ENCODE measurements at places on chromosomes 16 and 17.
A peak's percentile ranks its signal among the peaks of the same experiment; 100 is the strongest.

- DNase-seq = no peak
Measured at GRCh38 chr17:59151591-59151990, 3.4 kb downstream of the SKA2 start.

- DNase-seq = no peak
Measured at GRCh38 chr17:19268611-19269010, 31.4 kb downstream of the EPN2 start.

- DNase-seq = no peak
Measured at GRCh38 chr17:67400193-67400592, 23.1 kb downstream of the PITPNC1 start.

DNA sequence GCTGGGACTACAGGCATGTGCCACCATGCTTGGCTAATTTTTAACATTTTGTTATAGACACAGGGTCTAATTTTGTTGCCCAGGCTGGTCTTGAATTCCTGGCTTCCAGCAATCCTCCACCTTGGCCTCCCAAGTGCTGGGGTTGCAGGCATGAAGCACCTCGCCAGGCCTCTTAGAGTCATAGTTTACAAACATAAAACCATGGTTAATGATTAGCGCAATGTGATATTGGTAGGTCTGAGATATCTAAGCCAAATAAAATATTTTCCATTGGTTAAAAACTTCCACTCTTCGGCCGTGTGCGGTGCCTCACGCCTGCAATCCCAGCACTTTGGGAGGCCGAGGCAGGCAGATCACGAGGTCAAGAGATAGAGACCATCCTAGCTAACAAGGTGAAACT is 16.6 kb downstream of the TXNDC11 start:
- DNase-seq = no peak

DNA sequence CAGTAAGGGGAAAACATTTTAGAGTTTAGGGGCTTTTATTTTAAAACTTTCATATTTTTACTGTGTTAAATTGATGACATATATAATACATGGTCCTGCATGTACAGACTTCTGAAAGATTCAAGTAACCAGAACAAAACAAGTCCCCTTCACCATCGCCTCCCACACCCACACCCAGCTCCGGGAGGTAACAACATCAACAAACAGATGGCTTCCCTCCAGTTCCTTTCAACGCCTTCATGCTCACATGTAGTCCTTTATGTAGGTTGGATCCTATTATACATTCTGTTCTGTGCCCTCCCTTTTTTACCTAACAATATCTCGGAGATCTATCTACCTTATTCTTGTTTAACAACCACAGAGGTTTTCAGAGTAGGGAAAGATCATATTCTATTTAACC is 30.5 kb downstream of the GINS3 start:
- DNase-seq = no peak

- DNase-seq = no peak
Measured at GRCh38 chr17:8900207-8900606, 32.7 kb upstream of the PIK3R6 start.

GRCh38 chr17:57338257-57338914 is 82.1 kb downstream of the MSI2 start:
- no peak for DNase-seq

DNA sequence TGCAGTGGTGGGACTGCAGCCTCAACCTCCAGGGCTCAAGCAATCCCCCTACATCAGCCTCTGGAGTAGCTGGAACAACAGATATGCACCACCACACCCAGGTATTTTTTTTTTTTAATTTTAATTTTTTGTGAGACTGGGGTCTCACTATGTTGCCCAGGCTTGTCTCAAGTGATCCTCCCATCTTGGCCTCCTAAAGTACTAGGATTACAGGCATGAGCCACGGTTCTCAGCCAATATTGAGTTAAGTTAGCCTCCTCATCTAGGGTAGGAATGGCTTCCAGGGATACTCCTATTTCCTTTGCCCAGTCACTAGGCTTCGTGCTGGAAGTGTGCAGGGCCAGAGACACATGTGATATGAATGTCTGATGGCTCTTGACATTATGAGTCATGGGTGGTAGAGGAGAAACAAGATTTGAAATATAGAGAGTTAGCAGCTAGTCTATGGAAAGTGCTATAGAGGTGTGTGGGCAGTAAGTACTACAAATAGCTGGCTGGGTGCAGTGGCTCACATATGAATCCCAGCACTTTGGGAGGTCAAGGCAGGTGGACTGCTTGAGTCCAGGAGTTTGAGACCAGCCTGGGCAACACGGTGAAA is 8.0 kb upstream of the HES7 start:
- no peak for DNase-seq

DNA sequence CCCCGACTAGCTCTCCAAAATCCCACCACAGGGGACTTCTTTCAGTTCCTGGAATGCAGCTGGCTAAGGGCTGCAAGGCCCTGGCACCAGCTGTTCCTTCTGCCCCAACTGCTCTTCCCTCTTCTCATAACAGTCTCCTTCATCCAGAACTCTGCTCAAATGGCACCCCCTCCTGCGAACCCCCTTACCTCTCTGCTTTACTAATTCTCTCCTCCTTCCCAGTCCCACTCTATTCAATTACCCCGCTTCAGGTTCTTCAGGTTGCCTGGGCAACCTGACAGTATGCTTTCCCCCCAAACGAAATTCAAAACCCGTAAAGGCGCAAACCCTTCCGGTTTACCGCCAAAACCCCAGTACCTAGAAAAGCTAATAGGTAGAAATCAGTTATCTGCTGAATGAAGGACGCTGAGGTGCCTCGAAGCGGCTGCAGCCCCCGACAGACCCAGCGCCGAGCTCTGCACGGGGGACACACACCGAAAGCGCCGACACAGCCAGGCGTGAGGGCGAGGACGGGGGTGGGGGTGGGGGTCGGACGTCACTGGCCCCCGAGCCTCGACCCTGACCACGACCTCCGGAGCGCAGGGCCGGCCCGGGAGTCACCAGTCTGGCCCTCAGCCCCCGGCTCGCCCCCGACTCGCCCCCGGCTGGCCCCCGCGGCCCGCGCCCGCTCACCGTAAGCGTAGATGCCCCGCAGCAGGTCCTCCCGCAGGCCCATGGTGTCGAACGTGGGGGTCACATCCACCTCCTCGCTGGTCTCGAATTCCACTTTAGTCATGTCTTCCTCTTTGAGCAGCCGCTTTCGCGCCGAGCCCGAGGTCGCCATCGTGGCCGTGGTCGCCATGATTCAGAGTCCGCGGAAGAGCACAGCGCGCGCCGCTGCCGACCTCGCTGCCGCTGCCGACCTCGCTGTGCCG is 550 bp downstream of the EIF4A3 start:
- peak; percentile 25 for DNase-seq
